ENCODE measurements at places on chromosomes 5 and 9.

DNA sequence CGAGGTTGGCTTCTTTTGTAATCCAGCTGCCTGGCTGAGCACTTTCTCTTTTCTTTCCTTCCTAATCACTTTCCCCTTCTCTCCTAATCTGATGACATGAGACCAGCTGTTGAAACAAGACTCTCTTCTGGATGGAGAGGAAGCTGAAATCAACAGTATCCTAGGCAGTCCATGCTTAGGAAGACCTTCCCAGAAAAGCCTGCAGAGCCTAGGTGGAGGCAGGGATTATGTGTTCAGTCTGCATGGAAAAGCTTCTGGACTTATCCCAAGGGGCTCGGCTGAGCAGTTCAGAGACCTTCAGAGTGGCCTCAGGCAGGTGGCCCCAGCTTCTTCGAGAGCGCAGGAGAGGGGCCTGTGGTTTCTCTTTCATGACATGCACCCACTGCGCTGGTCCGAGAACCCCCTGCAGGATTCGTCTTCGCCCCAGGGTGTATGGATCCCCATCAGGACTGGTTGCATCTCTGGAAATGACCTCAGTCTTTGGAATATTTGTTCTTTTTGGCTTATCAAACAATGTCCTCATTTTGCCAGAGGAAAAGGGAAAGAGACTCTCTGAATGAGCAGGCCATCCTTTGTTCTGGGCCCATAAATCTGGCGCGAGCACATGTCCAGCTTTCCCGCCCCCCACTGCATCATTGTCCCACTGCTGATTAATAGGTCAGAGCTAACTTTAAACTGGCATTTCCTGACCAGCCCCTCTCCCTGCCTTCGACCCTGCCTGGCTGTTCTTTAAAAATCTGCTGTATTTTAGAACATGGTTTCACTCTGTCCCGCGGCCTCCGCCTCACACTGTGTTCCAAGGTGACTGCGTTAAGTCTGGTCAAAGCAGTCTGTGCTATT is 177.9 kb upstream of the KLF4 start:
- no peak for DNase-seq

- DNase-seq, result no peak
These were observed 13.5 kb upstream of the GRM6 start for GRCh38 chr5:179008667-179009066.

DNA sequence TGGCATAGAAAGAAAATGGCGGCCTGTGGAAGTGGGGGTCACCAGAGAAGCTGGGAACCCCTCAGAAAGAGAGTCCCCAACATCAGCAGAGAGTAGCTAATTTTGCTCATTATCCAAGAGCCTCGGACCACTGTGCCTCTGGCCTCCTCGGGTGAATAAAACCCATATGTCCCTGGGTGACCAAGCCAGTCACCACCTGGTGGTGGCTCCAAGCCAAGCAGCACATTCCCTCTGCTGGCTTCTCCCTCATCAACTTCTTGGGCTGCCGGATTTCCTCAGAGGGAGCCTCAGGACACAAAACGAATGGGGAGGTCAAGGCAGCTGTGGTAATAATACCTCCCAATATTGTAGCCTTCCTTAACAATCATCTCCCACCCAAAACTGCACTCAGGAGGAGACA is 242.5 kb downstream of the NFIB start:
- DNase-seq, result peak; percentile 13

- no peak for DNase-seq
These were observed 226.5 kb downstream of the ARL15 start for GRCh38 chr5:54083851-54084250.

- no peak for DNase-seq
These were observed 1.6 kb downstream of the CENPP start for GRCh38 chr9:92327283-92327850.

DNA sequence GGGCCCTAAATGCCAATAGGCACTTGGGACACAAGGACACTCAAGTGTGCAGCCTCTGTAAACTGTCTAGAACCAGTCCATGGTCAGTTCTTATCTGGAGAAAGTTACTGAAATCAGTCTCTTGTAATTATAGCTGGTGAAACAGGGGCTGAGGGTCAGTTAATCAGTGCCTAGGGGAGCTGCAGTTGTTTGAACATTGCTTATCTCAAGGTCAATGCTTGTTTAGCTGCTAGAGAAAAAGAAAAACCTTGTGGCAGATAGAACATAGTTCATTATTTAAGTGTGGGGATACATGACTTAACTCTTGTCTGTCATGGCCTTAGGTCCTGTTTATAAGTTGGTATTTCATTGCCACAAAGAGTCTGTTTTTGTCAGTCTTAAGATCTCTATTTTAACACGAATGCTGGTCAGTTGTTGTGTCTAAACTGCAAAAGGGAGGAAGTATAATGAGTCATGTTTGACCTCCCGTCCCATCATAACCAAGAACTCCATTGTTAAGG is 108.0 kb downstream of the STARD4 start:
- no peak for DNase-seq

GRCh38 chr9:17776735-17777134 is 197.9 kb downstream of the SH3GL2 start:
- no peak for DNase-seq

- no peak for DNase-seq
These were observed 81.0 kb downstream of the SHB start for GRCh38 chr9:37988041-37988440.

- DNase-seq, result no peak
These were observed 19.5 kb upstream of the SERINC5 start for GRCh38 chr5:80275347-80275746.

GRCh38 chr5:157864067-157864466 is 5.1 kb upstream of the CLINT1 start:
- no peak for DNase-seq

GRCh38 chr5:95725071-95725820 is 5.9 kb upstream of the RHOBTB3 start:
- no peak for DNase-seq

GRCh38 chr9:83623679-83624076 is 735 bp downstream of the IDNK start:
- no peak for DNase-seq

GRCh38 chr5:176173647-176174046 is 64.6 kb upstream of the SIMC1 start:
- DNase-seq, result no peak

- no peak for DNase-seq
These were observed 26.0 kb downstream of the ARRDC3 start for GRCh38 chr5:91357012-91357634.

GRCh38 chr9:19156026-19156474 is 28.8 kb upstream of the PLIN2 start:
- no peak for DNase-seq

DNA sequence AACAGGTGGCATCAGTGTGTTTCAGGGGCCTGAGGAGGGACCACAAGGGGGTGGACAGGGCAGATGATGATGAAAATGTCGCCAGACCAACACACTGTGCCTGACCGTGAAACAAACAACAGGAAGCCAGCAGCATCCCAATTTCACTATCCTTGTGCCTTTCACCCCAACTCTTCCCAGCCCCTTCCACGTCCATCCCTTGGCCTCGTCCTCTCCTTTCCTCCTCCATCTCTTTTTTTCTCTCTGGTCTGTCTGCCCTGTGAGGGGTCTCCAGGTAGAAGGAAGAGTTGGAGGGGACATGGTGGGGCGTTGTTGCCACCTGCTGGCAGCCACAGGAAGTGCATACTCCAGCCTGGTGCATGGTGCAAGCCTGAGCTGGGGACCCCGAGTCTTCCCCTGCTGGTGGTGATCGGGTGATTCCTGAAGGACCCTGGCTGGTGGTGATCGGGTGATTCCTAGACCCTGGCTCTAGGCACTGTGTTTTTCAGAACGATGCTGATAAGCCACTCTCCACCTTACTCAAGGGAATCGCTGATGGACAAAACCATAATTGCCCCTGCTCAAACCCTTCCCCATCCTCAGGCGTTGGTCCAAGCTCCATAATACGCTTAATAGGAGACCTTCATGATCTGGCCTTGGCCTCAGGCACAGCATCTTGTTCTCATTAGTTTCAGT is 21.7 kb upstream of the NSD1 start:
- DNase-seq, result peak; percentile 89

GRCh38 chr5:133203317-133204305 is 151.8 kb downstream of the HSPA4 start:
- no peak for DNase-seq

- no peak for DNase-seq
These were observed 30.0 kb upstream of the ADAMTS2 start for GRCh38 chr5:179375236-179375685.

DNA sequence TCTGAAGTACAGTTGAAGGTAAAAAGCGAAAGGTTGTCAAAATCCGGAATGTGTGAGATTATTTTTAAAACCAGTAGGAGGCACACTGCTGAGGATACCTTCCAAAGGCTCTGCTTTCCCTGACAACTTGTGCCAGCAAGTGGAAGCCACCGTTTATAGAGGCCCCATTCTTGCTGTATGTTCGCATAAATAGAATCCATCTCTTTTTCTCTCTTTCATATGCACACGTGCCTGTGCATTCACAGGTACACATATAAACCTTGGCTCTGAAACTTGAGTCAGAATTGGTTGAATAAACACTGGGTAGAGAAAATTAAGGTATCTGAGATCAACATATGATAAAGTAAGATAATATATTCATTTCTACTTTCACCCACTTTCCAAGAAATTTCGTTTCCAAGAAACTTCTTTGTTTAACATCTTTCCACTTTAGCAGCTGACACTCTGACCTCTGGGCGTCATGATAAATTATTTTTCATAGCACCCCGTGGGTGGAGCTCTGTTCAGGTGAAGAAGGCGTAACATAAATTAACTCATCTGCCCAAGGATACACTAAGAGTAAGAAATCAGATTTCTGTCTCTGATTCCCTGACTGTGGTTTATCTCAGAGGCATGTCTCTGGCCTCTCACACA is 63.7 kb upstream of the RICTOR start:
- DNase-seq, result peak; percentile 35

GRCh38 chr9:68537616-68537880 is 3.1 kb downstream of the TMEM252 start:
- no peak for DNase-seq

- DNase-seq, result no peak
These were observed 139.5 kb upstream of the KLF9 start for GRCh38 chr9:70553707-70554673.

- DNase-seq, result no peak
These were observed 692 bp downstream of the C1QTNF3 start for GRCh38 chr5:34042321-34042720.

- peak; percentile 88 for DNase-seq
These were observed 20.3 kb downstream of the CCDC187 start for GRCh38 chr9:136283291-136284235.

DNA sequence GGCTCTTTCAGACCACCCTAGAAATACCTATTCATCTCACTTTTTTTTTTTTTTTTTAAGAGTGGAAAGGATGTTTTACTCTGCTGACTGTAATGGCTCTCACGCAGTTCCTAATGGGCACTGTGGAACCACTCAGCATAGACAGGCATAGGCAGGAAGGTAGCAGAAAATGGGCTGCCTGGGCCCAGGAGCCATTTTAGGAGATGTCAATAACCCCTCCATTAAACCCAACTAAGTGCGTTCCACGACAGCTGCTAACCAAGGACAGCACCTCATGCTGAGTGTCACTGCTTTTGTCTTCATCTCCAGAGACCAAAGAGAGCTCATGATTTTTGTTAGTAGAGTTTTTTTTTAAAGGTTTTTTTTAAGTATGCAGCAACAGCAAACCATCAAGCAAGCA is 15.3 kb downstream of the MAP1B start:
- no peak for DNase-seq

GRCh38 chr9:24045150-24045549 is 219.1 kb upstream of the ELAVL2 start:
- DNase-seq, result no peak

- no peak for DNase-seq
These were observed 76.2 kb upstream of the CHD1 start for GRCh38 chr5:99004960-99005359.

DNA sequence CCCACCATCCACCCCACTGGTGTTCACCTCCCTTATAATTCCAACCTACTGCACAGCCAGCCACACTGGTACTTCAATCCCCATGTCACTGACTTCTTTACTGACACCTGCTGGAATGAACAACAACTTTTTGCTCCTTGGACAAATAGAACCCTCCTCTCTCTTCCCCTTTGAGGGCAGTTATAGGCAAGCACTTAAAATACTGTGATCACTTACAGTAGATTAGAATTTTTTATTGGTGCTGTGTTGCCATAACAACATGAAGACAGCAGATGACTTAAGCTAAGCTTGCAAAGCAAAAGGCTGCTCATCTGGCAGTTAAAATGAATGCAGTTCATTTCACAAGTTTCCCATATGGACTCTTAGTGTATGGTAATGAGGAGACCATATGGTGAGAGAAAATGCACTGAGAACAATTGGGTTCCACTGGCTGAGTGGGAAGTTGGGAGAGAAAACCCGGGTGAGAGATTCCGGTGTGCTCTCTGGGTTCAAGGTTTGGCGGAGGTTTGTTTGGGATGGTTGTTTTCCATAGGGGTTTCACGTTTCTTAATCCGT is 374.3 kb downstream of the EBF1 start:
- DNase-seq, result peak; percentile 23

GRCh38 chr5:31048282-31049270 is 144.9 kb upstream of the CDH6 start:
- no peak for DNase-seq

- DNase-seq, result no peak
These were observed 29.5 kb upstream of the TGFBR1 start for GRCh38 chr9:99075246-99075912.

DNA sequence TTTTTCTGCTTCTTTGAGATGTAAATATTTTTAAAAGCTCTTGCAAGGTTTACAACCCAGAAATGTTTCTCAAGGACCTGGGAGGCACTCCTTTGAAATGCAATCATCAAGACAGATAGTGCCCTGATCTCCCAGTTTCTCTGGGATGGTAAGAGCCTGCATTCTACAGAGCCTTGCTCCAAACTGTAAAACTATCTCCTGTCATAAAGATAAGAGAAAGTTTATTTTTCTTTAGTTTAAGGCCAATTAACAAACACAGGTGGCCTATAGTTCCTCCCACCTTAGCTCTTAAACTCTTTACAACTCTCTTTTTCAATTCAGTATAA is 1231.1 kb upstream of the NUDT12 start:
- DNase-seq, result peak; percentile 17

GRCh38 chr5:77852068-77852513 is 76.0 kb upstream of the TBCA start:
- DNase-seq, result no peak

DNA sequence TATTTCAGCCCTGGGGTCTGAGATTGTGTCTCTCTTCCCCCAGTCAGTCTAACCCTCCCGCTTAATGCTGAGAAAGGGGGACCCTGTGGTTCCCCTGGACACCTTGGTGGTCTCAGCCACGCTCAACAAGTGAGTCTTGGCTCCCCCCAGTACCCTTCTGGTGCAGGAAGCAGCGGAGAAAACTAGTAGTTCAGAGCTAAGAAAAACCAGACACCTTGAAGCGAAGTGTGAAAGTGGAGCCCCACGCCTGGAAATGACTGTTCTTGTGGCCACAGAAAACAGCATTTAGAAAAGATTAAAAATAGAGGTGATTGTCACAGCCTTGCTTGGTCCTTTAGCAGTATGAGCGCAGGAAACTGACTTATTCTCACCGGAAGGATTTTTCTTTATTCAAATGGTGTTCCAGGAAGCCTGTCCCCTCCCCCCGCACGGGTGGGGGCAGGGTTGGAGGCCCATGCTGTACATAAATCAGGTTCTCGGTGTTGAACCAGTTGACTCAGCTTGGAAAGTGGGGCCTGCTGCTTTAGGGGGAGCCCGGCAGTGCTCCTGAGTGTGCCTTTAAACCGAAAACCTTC is 8.1 kb downstream of the ARPC5L start:
- DNase-seq, result no peak

- DNase-seq, result no peak
These were observed 32.1 kb upstream of the CLPTM1L start for GRCh38 chr5:1376981-1377380.
